Heart left ventricle (tissue), 16 donors: ENCODE measurements at places on chromosomes 11 and 22. TPM values are rescaled to one million over a fixed set of nuclear protein-coding genes. Genes with fewer than 3 reads are reported as not detected.

DNA sequence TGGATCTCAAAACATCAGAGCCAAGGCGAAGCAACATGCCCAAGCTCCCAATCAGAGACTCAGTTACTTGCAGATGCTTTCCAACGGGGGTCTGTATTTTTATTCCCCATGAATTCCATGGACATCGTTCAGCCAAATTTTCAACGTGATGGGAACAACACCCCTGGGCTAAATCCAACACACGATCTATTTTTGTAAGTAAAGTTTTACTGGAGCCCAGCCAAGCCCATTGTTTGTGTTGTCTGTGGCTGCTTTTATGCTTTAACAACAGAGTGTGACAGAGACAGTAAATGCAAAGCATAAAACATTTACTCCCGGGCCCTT lies 33.7 kb downstream of the SLC5A1 start:
- H3K4me3 ChIP-seq = no peak overlapping the region
- peaks cover 14% of the 10 kb centered on the region for H3K4me1 ChIP-seq
- no peaks in the 10 kb centered on the region for H3K27me3 ChIP-seq
- DNase-seq = no peak

Gene ISX
- not detected for total RNA-seq

- no peaks in the 10 kb centered on the region for H3K4me1 ChIP-seq
- H3K27ac ChIP-seq = no peak overlapping the region
- no peak for DNase-seq
- H3K36me3 ChIP-seq = no peaks in the 10 kb centered on the region
Measured at GRCh38 chr11:104734998-104735397, 163.3 kb downstream of the CASP12 start.

DNA sequence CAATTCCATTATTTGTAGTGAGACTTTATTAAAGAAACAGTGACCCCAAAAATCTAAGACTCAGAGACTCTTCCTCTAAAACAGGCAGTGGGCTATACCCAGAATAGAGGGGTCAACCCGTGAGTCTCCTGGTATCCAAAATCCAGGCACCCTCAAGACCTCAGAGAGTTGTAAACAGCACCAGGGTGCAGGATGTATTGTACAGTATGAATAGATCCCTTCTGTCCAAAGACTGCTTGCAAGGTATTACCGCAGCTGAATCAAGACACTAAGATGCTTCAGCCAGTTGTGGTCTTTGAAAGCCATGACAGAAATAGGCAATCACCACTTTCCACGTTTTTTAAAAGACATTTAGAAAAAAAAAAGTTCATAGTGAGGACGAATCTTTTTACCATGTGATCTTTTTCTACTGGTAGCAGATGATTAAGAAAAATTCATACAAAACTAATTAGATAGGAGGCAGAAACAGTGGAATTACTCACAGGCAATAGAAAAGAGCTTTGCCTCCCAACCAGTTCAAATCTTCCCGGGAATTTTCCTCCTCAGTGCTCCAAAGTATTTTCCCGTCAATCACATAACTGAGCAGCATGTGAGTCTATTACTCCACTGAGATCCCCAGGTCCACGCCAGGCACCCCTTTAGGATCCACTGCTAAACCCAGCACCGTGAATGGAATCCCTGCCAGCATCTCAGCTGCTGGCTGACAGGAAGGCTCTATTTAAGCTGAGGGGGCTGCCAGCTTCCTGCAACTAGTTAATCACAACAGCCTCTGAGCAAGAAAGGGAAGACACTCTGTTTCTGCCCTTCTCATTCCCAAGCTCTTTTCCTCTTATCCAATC lies 113.1 kb downstream of the ETS1 start:
- peaks cover 32% of the 10 kb centered on the region for H3K4me1 ChIP-seq
- no peaks in the 10 kb centered on the region for H3K27me3 ChIP-seq
- H3K36me3 ChIP-seq = peaks cover 82% of the 10 kb centered on the region

DNA sequence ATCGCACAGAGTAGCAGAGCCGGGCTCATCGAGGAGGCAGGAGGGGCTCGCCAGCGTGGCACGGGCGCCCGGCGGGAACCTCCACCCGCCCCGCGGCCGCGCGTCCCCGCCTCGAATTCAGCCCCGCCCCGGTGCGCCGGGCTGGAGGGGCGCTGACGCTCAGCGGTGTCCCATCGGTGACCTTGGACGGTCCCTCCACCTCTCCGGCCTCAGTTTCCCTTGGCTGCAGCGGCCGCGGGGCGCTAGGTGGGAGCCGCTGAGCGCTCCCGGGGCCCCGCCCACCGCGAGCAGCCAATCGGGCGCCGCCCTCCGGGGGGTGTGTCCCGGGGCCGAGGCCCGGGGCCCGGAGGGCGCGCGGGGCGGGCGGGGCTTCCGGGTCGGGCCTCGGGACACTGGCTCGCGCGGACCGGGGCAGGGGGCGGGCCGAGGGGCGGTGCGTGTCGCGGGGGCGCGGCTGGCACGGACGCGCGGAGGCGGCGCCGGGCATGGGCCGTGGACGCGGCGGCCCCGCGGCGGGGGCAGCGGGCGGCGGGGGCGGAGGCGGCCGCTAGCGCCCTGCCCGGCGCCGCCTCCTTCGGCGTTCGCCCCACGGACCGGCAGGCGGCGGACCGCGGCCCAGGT lies at the start of gene PPARA:
PPARA (plus strand) TSS at position 493 of the 621 bp plus-strand sequence. CDS start 47,858 bp downstream, outside the sequence.
- H3K36me3 ChIP-seq = peaks cover 24% of the 10 kb centered on the region
- H3K4me3 ChIP-seq = peak within 1 kb of the TSS; percentile 92
- no peaks in the 10 kb centered on the region for H3K27me3 ChIP-seq
- H3K27ac ChIP-seq = peak within 1 kb of the TSS; percentile 98
- H3K4me1 ChIP-seq = peaks cover 16% of the 10 kb centered on the region
- peak; percentile 96 for DNase-seq

- no peak overlapping the region for H3K27ac ChIP-seq
- no peak overlapping the region for H3K4me3 ChIP-seq
- no peaks in the 10 kb centered on the region for H3K27me3 ChIP-seq
- no peaks in the 10 kb centered on the region for H3K4me1 ChIP-seq
- DNase-seq = no peak
Measured at GRCh38 chr22:29458551-29458950, 20.2 kb downstream of the RFPL1 start.

- no peaks in the 10 kb centered on the region for H3K36me3 ChIP-seq
- H3K4me3 ChIP-seq = no peak overlapping the region
- no peak overlapping the region for H3K27ac ChIP-seq
- no peaks in the 10 kb centered on the region for H3K27me3 ChIP-seq
Measured at GRCh38 chr11:120037111-120037510, 100.8 kb downstream of the TRIM29 start.

GRCh38 chr11:62393061-62393611 lies 25.7 kb upstream of the SCGB1A1 start:
- H3K27me3 ChIP-seq = no peaks in the 10 kb centered on the region
- no peaks in the 10 kb centered on the region for H3K36me3 ChIP-seq
- H3K4me3 ChIP-seq = no peak overlapping the region
- DNase-seq = no peak
- no peak overlapping the region for H3K27ac ChIP-seq

DNA sequence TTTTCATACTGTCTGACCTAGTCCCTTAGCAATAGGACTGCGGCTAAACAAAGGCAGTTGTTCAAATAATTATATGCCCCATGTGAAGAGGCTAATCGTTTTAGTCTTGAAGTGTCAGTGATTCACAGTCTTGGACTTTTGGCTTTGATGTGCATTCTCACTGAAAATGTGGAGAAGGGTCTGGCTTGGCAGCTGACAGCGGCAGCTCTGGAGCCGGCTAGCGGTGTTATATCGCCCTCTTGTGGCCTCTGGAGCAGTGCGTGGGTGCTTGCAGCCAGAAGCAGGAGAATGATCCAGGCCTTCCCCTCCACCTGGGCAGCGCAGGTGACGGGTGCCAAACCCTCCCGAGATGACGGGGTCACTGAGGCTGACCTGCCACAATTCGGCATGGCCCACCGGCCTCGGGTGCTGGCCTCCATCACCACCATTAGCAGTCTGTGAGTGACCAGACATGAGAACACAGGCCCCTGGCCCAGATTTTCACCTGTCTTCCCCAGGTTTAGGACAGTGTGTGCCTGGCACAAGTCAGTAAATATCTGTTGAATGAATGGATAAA lies 90.3 kb upstream of the PITPNB start:
- H3K4me3 ChIP-seq = no peak overlapping the region
- no peak overlapping the region for H3K27ac ChIP-seq
- DNase-seq = peak; percentile 81
- H3K27me3 ChIP-seq = no peaks in the 10 kb centered on the region
- no peaks in the 10 kb centered on the region for H3K4me1 ChIP-seq
- H3K36me3 ChIP-seq = peaks cover 17% of the 10 kb centered on the region

DNA sequence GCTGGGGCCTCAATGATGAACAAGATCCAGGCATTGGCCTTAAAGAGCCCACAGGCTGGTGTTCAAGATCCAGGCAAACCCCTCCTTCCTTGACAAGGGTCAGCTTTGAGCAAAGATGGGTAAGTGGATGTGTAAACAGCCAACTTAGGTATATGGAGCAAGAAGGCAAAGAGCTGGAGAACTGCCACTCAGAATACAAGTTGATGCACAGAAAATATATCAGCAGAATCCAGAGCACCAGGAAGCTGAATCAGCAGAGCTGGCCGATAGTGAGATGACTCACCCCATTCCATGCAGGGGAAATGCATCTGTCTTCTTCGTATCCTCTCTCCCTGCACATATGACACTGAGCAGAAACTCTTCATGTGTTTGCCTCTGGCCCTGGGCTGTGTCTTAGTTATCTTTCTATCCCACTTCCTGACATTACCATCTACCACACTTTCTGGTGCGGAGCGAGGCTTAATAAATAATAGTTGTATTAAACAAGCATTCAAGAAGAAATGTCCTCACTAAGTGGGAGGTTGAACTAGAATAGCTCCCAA lies 57.8 kb downstream of the ENDOD1 start:
- no peak overlapping the region for H3K27ac ChIP-seq
- H3K4me1 ChIP-seq = peaks cover 9% of the 10 kb centered on the region
- H3K27me3 ChIP-seq = no peaks in the 10 kb centered on the region

DNA sequence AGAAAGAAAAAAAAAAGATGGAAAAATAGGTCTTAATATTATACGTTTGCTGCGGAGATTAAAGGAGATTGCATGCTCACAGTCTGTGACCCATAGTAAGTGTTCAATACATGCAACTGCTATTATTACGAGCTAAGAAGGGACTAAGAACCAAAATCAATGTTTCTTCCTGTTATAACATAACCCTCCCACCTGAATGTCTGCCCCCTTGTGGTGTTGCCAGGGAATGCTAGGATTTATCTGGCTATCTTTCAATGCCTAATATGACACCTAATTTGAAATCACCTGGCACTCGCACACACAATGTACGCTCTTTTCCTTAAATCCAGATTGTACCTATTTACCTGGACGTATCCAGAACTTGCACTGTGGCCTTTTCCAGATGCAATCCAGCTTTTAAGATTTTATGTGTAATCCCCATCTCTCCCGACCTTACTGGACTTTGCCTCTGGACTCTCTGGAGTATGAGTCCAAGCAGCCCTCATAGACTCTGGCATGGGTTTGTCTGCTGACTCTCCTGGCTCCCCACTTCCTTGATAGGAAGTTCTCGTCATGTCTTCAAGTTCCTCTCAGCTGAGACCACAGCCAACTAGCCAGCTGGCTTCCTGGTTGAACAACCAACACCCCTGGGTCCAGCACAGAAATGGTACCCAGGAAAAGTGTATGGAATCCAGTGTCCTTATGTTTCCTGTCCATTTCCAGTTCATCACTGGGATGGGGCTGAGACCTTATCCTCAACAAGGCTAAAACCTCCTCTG lies 151.5 kb downstream of the CCDC34 start:
- peaks cover 19% of the 10 kb centered on the region for H3K4me1 ChIP-seq
- peak; percentile 58 for DNase-seq
- no peaks in the 10 kb centered on the region for H3K36me3 ChIP-seq
- H3K27ac ChIP-seq = no peak overlapping the region
- H3K27me3 ChIP-seq = no peaks in the 10 kb centered on the region
